ENCODE measurements at places on chromosomes 7 and 10. TPM values are rescaled to one million over a fixed set of nuclear protein-coding genes. Genes with fewer than 3 reads are reported as not detected.
A peak's percentile ranks its signal among the peaks of the same experiment; 100 is the strongest.

Gene ADAMTS14
- total RNA-seq = 0.45 TPM

- DNase-seq = no peak
Observed at GRCh38 chr10:18066947-18067346, 73.3 kb upstream of the CACNB2 start.

Gene MYH16
- total RNA-seq = not detected

DNA sequence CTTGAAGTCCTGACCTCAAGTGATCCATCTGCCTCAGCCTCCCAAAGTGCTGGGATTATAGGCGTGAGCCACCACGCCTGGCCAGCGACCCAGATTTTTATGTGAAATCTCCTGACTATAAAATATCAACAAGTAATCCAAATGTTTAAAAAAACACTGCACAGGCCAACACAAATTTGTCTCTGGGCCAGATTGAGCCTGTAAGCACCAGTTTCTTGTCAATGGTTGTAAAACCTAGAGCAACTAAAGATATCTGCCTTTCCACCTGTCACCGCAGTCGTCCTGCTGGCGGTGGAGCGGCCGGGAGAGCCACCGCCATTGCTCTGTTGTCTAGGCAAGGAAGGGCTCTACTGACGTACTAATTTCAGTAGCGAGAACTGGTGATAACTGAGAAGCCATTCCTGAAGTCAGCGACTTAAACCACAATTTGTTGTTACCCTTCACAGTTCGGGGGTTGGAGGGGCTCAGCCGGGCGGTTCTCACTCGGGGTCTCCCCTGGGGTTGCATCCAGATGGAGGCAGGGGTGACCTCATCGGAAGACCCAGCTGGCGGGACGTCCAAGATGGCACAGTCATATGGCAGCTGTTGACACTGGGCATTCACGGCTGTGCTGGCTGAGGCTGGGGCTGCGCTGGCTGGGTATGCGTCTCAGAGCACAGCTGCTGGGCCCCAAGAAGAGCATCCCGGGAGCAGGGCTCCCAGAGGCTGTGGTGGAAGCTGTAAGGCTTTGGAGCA, 55.2 kb upstream of the PDGFA start:
- DNase-seq = no peak

Gene ABCC2
- total RNA-seq = 2.1 TPM

- no peak for DNase-seq
Observed at GRCh38 chr10:11073410-11073809, 55.7 kb downstream of the CELF2 start.

GRCh38 chr10:103416436-103417147, 20.2 kb downstream of the PDCD11 start:
- peak; percentile 33 for DNase-seq

GRCh38 chr10:31935678-31936077, 7.0 kb upstream of the ARHGAP12 start:
- DNase-seq = no peak

Gene HOXA6
- 0.70 TPM for total RNA-seq

Gene CDK1
- 200 TPM for total RNA-seq

Gene PHYH
- total RNA-seq = 7.0 TPM

- DNase-seq = no peak
Observed at GRCh38 chr7:133650069-133650468, 397.2 kb downstream of the EXOC4 start.

Gene FGFR2
- total RNA-seq = 3.7 TPM

Gene ZNF117
- 0.70 TPM for total RNA-seq

GRCh38 chr10:6770846-6771245, 190.8 kb upstream of the PRKCQ start:
- no peak for DNase-seq

Gene PRLHR
- not detected for total RNA-seq

Gene GIMAP2
- 19.7 TPM for total RNA-seq

DNA sequence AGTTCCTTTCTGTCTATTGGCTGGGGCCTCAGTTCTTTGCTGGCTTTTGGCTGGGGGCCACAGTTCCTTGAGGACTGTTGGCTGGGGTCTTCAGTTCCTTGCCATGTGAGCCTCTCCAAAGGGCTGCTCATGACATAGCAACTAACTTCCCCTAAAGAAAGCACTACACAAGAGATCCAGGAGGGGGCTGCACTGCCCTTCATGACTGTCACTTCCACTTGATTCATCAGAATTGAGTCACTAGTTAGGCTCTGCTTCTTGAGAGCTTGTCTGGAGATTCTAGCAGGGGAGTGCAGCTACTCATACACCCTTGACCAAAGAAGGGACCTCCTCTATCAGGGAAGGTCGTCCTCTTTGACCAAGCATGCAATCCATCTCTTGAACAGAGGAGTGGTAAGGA, 38.0 kb upstream of the MKX start:
- DNase-seq = peak; percentile 50
